Lower lobe of right lung (tissue), 2 donors: ENCODE measurements at places on chromosomes 7 and 10. TPM values are rescaled to one million over a fixed set of nuclear protein-coding genes. Genes with fewer than 3 reads are reported as not detected.

Gene OPN4
- not detected for total RNA-seq

Gene ZNF32
- 33.2 TPM for total RNA-seq

Gene FOXP2
- 10.1 TPM for total RNA-seq

Gene TYW1B
- total RNA-seq: 6.8 TPM

Gene ANXA8
- 15.0 TPM for total RNA-seq
